ENCODE measurements at places on chromosomes 4 and X.

GRCh38 chr4:39933671-39934590 is 43.8 kb downstream of the PDS5A start:
- no peak for DNase-seq

GRCh38 chr4:6239486-6239885 is 30.2 kb upstream of the WFS1 start:
- no peak for DNase-seq

DNA sequence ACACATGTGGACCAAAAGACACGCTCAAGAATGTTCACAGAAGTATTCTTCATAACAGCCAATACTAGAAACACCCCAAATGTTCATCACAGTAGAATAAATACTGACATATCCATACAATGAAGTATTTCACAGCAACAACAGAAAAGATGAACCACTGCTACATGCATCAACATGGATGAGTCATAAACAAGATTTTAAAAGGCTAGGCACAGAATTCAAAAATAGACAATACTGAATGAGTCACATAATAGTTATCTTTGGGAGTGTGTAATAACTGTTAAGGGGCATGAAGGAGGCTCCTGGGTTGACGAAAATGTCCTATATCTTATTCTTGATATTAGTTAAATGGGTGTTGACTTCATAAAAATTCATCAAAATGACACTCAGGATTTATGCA is 43.5 kb downstream of the CLOCK start:
- no peak for DNase-seq

- no peak for DNase-seq
Measured at GRCh38 chr4:103171006-103171405, 27.1 kb downstream of the CENPE start.

GRCh38 chr4:36322921-36323354 is 41.5 kb downstream of the DTHD1 start:
- no peak for DNase-seq

- no peak for DNase-seq
Measured at GRCh38 chr4:106971636-106972035, 64.5 kb downstream of the DKK2 start.

- DNase-seq = no peak
Measured at GRCh38 chrX:51026862-51027261, 116.3 kb downstream of the BMP15 start.

DNA sequence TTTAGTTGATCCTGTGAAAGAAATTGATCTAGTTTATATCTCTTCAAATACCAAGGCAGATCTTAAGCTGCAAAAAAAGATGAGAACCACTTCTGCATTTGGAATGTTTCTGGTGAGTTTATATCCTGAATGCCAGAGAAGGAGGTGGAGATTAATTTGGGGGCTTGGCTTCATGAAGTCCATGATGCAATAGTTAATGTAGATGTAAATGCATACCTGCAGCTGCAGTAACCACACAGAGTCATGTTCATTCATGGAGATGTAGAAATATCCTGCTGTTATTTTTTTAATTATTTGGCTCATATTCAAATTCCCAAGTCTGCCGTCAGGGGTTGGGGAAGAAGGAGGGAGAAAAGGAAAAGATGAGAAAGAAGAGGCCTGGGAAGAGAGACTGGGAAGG is at the start of gene SULT1E1:
Gene SULT1E1 (minus strand): TSS at position 94 of the 400 bp plus-strand sequence. CDS start 2,501 bp downstream, outside the sequence.
- DNase-seq = no peak

GRCh38 chr4:2843263-2843940 is at the start of gene ADD1:
TSS of gene ADD1 (plus strand) at chr4:2843844. CDS start at chr4:2875916, 32,072 bp downstream.
- peak; percentile 39 for DNase-seq

DNA sequence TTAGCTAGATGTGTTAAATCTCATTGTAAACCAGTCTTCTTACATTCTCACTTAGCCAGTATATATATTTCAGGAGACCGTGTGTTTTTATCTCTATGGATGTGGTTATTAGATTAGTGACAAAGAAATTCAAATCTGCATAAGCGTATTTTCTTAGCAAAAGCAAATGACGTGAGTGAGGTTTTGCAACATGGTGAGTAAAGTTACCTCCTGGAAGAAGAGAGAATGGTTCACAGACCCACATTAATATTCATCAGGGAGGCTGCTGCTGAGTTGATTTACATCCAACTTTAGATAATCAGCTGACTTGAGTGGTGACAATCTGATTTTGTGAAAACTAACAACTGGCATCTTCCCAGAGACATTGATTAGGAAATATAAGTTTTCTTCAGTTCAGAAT is 589.9 kb upstream of the GALNT7 start:
- DNase-seq = no peak

GRCh38 chr4:14337892-14338584 is 664.2 kb upstream of the CPEB2 start:
- DNase-seq = no peak

DNA sequence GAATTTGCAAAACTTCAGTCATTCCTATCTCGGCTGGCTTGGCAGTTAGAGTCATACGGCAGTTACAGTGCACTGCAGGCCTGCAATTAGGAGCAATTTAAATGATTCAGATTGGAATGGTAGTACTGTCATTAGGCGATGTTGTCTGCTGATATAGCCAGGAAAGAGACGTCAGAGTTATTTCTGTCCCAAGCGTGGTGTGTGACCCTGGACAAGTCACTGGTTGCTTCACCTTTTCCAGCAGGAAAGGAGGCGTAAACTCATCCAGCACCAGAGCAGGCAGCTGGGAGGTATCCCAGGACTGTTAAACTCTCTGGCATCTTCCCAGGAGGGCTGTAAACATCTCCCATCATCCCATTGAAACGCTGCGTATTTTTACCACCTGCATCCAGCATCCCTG is 836 bp upstream of the LNX1 start:
- no peak for DNase-seq

DNA sequence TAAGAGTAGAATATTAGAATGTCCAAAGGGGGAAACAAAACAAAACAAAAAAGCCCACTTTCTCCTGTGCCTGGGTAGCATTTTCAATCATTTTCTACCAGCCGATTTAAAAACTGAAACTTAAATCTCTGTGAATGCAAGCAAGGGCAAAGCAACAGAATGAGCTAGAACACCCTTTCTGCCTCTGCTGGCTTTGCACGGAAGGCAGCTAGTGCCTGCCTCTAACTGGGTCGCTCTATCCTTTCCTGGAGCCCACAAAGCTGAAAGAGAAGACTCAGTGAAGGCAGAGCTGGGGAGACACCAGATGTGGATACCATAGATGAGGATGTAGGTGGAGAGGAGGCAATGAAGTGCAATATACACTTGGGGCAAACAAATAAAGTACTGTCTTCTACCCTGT is 248.9 kb upstream of the TTC29 start:
- no peak for DNase-seq

DNA sequence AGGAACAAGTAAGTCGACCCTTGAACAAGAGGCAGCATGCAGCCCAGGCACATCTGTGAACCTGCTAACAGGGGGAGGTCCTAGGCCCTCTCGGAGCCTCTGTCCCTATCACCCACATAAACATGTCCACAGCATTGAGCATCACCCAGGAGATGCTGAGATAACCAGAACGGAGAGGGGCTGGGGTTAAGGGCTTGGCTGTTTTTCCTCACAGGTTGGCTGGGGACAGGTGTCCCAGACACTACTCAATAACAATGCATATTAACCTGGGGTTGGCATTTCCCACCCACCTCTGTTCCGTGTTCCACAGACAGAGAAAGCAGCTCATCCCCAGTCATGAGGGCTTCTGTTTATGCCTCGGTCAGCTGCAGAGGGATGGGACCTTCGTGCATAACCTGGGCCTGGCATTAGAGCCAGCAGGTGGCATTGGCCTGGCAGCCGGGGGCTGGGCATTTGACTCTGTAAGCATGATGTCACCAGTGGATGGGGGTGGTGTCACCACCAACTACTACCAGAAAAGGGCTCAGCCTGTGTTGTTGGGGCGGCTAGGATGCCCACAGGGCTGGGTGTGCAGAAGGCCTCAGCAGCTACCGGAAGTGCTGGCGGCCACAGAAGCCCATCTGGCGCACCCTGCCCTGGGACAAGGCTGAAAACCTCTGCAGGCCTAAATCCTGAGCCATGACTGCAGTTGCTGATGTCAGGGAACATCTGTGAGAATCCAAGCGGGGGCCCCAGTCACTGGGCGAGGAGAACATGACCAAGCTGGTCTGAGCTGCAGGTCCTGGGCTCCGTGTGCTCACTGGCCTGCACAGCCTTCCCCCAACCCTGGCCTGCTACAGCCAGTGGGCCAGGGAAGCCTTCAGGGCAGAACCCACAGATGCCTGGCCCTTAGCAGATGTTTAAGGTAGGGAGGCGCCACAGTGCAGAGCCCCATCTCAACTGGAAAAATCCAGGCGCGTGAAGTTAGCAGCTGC is 351.4 kb downstream of the NR3C2 start:
- DNase-seq = no peak

DNA sequence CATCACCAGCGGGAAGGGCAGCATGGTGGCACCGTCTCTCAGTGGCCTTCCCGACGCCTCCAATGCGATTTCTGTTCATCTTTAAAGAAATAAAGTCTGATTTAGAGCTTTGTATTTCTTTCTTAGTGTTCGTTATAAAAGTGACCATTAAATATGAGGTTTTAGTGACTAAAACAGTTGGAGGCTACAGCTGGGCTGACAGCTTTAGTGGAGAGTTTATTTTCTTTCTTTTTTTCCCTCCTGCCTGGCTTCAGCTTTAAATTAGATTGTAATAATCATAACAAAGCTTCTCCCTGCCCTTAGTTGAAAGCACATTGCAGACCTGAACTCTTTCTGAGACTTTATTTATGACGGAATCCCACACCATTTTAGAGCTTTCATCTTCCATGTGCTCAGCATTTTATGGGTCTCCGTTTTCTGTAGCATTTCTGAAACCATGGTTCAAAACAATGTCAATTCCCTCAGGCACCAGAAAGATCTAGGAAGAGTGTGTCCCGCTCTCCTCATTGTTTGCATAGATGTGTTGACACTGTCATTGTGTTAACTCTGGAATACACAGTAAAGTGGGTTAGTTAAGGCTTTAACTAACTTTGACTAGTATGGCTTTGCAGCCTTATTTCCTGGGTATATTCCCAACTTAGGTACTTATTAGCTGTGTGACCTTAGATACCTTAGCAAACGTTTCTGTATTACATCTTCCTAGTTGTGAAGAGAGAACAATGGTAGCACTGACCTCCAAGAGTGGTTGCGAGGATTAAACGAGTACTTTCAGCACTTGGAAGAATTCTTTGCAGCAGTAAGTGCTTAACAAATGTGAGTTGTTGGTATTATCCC is 97.4 kb upstream of the PGRMC2 start:
- DNase-seq = no peak

DNA sequence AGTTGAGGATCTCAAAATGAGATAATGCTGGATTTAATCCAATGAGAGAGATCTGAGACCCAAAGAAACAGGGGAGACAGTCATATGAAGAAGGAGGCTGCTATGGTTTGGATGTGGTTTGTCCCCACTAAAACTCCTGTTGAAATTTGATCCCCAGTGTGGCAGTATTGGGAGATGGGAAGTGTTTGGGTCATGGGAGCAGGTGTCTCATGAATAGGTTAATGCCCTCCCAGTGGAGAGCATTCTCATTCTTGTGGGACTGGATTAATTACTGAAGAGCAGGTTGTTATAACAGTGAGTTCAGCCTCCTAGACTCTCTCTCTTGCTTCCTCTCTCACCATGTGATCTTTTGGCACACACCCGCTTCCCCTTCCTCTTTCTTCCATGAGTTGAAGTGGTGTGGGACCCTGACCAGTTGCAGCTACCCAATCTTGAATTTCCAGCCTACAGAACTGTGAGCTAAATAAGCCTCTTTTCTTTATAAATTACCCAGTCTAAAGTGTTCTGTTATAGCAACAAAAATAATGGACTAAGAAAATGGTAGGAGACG is 70.3 kb downstream of the PPEF2 start:
- DNase-seq = no peak

- no peak for DNase-seq
Measured at GRCh38 chr4:166165829-166166420, 292.9 kb downstream of the TLL1 start.

DNA sequence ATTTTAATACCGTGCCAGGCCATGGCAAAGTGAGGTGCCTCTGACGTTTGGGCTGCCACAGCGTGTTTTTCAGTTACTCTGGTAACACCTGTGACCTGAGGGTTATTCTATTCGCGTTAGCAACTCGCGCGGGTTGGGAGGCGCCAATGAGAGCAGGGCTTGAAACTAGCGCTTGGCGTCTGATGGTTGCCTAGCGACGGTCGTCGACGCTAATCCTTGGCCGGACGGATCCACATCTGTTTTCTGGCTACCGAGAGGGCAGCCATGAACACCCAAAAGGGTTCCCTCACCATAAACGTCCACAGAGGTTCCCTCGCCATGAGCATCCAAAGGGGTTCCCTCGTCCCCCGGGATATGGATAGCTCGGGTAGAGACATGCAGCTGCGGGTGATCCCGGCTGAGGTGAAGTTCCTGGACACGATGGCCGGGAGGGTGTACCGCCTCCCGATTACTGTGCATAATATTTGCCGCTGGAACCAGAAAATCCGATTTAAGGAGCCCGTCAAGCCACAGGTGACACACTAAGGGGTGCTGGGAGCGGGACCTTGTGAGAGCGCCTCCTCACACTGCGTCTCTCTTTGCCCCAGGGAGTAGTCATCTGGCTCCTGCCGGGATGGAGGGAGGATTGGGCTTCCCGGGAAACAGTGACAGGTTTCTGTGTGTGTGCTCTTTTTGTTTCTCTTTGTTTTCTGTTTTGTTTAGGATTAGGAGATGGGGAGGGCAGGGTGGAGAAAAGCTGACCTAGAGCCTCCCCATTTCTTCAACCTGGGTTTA is at the start of gene CFAP47:
Gene CFAP47 (plus strand): TSS at position 199 of the 774 bp plus-strand sequence. CDS start 66 bp downstream, at position 265.
- DNase-seq = no peak

DNA sequence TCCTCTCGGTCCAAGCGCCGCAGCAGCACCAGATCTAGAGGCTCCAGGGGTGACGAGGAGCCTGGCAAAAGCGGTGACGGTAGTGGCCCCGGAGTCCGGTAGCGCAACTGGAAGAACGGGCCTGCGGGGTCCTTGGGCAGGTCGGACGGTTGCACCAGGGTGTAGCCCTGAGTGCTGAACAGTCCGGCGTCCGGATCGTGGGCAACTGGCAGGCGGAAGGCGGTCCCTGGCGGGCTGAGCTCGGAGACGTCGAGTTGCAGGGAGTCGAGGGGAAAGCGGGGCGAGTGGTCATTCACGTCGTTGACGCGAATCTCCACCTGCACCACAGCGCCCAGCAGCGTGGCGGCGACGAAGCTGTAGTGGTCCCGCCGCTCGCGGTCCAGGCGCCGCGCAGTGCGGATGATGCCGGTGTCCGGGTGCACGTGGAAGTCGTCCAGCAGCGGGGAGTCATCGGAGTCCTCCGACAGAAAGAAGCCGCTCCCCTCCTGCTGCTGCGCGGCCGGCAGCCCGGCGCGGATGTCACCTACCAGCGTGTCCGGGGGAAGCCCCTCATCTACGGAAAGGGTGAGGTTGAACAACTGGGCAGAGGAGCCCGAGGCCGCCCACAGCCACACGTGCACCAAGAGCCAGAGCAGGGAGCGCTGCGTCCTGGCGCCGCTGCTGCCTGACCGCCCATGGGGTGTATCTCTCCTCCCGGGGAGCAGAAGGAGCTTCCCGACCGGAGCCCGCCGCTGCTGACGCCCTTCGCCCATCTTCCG is 837 bp downstream of the DCHS2 start:
- DNase-seq = no peak

DNA sequence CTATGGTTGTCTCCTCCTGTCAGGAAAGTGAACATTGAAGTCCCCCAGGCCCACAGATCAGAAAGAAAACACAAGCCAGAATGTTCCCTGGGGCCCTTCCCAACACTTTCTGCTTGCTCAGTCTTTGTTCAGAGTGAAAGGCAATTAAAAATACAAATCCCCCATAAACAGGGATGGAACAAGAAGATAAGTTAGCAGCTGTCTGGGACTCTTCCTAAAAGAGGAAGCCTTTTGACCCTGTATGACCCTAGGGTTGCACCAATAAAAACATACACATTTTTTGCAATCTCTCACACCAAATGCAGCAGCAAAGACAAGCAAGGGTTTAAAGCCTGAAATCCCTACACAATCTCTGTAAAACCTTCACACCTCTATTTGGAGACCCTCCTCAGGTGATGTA is 22.6 kb downstream of the IRF2 start:
- DNase-seq = no peak

Data from SW 1271 (cell line).